ENCODE measurements at places on chromosomes 1 and 21.

DNA sequence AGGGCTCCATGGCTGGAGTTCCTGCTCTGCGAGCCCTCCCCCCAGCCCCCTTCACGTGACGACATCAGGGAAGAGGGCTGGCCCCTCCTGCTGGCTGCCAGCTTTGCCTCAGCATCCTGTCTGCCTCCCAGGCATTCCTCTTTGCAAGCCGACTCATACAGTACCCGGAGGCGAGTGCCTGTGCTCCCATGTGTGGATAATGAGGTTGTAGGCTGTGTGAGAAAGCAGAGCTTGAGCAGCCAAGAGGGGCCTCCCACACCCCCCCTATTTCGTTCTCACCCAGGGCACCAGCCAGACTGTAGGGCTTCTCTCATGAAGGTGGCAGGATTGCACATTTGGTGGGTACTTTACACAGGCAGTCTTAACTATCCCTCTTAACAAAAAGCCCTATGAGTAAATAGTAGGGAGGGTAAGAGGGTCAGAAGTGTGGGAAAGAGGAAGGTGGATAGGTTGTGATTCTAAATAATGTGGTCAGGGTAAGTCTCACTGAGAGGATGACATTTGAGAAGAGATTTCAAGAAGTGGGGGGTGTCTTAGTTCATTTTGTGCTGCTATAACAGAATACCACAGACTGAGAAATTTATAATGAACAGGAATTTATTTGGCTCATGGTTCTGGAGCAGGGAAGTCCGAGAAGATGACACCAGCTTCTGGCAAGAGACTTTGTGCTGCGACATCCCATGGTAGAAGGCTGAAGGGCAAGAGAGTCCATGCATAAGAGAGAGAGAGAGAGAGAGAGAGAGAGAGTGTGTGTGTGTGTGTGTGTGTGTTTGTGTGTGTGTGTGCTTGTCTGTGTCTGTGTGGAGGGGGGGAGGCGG lies 113.5 kb downstream of the OMA1 start:
- H3K27ac ChIP-seq: no peak overlapping the region
- no peaks in the 10 kb centered on the region for H3K27me3 ChIP-seq

- H3K27ac ChIP-seq: no peak overlapping the region
- H3K4me3 ChIP-seq: no peak overlapping the region
- no peak for DNase-seq
- H3K4me1 ChIP-seq: no peaks in the 10 kb centered on the region
- peaks cover 9% of the 10 kb centered on the region for H3K36me3 ChIP-seq
These were observed 54.8 kb downstream of the TRIM11 start for GRCh38 chr1:228351850-228352249.

GRCh38 chr1:207925210-207925609 lies 14.3 kb upstream of the CD34 start:
- DNase-seq: no peak
- peaks cover 42% of the 10 kb centered on the region for H3K4me1 ChIP-seq
- no peaks in the 10 kb centered on the region for H3K36me3 ChIP-seq
- peak overlapping the region; percentile 26 for H3K27ac ChIP-seq
- no peaks in the 10 kb centered on the region for H3K27me3 ChIP-seq

DNA sequence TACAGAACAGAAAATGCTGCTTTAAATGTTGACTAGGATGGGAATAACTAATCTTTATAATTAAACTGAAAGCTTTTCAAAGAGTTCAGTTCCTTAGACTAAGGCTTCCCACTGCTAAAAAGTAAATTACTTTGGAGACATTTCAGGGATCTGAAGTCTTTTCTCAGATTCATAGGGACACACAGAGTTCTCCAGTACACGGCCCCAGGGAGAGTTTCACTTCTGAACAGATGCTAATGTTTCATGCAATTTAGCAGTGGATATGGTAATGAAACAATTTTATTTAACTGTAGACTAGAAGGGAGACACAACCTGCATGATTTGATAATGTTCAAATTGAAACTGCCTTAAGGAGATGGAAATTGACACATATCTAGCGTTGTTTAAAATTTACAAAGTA lies 1282.6 kb downstream of the NCAM2 start:
- no peak for DNase-seq
- H3K4me3 ChIP-seq: no peak overlapping the region

GRCh38 chr1:77511440-77511840 lies 171.0 kb downstream of the ZZZ3 start:
- H3K4me1 ChIP-seq: no peaks in the 10 kb centered on the region
- no peaks in the 10 kb centered on the region for H3K36me3 ChIP-seq
- H3K4me3 ChIP-seq: no peak overlapping the region
- no peak overlapping the region for H3K27ac ChIP-seq
- DNase-seq: no peak
- H3K27me3 ChIP-seq: no peaks in the 10 kb centered on the region

All from esophagus squamous epithelium (tissue), 5 donors.